Inflammatory macrophage treated with lipopolysaccharide for 1 hour (primary cell): ENCODE measurements at places on chromosomes 11 and 22.

DNA sequence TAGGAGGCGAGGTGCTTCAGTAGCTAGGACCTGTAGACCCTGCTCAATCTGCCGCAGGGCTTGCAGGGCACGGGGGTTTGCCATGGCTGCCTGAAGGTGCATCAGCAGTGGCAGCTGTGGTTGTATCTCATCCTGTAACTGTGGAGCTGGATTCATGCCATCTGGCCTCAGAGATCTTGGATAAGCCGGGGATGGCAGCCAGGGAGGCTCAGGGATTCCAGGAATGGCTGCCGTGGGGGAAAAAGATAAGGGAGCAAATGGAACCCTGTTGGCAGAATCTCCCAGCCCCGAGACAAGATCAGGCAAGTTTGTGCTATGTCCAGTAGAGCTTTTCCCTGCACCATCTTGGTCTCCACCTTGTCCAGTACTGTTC, 1.8 kb downstream of the UBQLN3 start:
- no peak for DNase-seq

- peak; percentile 60 for DNase-seq
Measured at GRCh38 chr11:75380716-75381420, 18.4 kb upstream of the RPS3 start.

DNA sequence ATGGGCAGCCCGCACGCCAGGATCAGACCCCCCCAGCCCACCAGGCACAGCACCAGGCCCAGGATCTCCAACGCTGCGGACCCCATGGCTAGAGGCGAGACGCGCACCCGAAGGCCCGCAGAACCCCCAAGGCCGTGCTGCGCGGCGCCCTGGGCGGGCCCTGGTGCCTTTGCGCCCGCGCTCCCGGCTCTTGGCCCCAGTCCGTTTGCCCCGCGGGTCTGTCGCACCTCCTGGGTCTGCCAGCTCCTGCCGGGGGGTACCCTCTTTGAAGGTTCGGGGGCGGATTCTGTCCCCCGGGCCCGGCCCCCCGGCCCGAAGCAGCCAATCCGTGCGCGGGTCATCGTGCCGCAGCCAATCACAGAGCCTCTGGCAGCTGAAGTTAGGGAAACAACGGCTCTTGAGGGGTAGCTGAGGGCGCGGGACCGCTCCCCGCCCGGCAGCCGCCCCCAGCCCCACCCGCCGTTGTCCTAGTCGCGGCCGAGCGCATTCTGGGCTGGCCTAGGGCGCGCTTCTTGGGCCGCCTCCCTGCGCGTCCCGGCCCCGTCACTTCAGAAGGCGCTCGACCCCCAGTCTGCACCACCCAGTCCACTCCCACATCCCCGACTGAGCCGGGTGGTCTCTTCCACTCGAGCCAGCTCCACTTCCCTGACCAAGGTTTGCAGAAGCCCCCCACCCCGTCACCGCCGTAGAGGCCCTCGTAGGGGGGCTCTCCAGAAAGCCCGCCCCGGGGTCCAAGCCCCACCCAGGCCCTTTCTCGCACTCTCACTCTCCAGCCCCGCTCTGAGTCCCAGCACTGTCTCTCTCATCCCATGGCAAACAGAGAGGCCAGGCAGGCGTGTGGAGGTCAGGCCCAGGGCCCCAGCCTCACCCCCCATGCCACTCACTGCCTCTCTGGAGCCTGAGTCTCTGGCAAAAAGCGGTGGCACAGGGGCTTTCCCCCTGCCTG, at the start of gene CLDN5:
Gene CLDN5 (minus strand): TSS at position 241 of the 946 bp plus-strand sequence. CDS start 155 bp downstream, at position 86.
- DNase-seq: no peak

DNA sequence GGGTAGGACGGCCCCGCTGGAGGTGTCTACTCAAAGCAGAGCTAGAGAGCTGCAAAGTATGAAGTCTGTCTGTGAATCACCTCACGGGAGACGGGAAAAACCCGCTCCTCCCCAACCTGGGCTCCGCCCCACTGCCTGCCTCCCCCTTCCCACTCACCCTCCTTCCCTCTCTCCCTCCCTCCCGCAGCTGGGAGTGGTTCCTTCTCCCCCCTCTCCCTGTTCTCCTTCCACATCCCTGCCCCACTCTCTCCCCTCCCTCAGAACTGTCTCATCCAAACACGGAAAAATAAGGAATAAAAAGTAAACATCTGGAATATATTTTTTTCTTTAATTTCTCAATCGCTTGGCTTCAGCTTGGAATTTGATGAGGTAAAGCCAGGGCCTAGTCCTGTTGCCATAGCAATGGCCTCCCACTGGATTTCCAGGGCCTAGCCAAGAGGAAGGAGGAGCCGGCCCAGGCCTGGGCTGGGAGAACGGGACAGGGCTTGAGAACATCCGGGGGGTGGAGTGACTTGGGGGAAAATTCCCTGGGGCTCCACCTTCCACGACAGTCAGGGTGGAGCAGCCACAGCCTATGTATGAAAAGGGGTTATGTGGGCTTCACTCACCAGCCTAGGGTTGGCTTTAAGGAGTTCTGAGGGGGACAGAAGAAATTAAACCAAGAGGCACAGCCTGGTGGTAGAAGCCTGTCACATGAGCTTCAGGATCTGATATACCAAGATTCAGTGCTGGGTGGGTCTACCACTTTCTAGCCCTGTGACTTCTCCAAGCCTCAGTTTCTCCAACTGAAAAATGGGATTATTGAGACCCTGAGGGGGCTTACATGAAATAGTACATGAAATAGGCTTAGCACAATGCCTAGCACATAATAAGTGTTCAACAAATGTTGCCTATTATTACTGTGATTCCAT, 2.2 kb downstream of the TNKS1BP1 start:
- DNase-seq: peak; percentile 80

- no peak for DNase-seq
Measured at GRCh38 chr11:86877503-86877902, 77.2 kb downstream of the PRSS23 start.

DNA sequence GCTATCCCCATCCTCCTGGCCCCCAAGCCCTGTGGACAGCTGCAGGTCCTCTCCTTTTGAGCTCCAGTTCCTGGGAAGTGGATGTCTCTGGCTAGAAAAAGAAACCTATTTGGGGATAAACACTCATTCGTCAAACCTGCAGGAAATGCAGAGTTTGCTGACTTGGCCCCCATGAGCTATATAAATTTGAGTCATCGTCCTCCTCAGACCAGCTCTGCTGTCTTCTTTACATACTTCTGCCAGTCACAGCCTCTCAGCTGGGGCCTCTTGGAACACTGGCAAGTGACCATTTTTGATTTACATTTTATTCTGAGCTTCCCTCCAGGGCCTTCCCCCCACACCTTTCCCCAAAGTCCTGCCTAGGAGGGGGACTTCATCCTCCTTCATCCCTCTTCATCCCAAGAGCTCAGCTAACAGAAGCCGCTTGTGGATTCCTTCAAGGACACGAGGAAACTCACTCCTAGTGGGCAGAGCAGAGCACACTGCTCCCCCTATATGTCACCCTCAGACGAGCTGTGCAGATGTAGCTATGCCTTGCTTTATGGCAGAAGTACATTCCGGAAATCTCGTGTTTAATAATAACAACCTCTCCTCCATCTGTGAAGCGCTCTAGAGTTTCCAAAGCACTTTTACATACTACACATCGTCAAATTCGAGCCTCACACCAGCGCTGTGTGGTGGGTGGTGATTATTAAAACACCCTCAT, 131.8 kb downstream of the FEZ1 start:
- no peak for DNase-seq

GRCh38 chr11:69014084-69014851, 1.2 kb upstream of the MRGPRF start:
- DNase-seq: no peak
